IPS DF 6.9 (cell line): ENCODE measurements at places on chromosomes 7 and 10.

DNA sequence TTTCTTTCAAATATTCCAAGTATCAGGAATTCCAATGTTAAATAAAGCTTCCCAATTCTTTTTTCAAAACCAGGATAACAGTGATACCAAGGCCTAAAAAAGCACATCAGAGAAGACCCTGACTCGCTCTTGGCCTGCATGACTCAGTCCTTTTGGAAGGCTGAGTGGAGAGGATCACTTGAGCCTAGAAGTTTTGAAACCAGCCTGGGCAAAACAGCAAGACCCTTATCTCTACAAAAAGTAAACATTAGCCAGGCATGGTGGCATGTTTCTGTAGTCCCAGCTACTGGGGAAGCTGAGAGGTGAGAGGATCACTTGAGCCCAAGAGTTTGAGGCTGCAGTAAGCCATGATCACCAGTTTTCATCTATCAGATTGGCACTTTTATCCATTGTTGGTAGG is 18.7 kb downstream of the NFE2L3 start:
- peaks cover 7% of the 10 kb centered on the region for H3K4me1 ChIP-seq
- no peak overlapping the region for H3K27ac ChIP-seq
- DNase-seq, result no peak
- no peaks in the 10 kb centered on the region for H3K36me3 ChIP-seq
- H3K27me3 ChIP-seq, result no peaks in the 10 kb centered on the region
- no peak overlapping the region for H3K4me3 ChIP-seq

DNA sequence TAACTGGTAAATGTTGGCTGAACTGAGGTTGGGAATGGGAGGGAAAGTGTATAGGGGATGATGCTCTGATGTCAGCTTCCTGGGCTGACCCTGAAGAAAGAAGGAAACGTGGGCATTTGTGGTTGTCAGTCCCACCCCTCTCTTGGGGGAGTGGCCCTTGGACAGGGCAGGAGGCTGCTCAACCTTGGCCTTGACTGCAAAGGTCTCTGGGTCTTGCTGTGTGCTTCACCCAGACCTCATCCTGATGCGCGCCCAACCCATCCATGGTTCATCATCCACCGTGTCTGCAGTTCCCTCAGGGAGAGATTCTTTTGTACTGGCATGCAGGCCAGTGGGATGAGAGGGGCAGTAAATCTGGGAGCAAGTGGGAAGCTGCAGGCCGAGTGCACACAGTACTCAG is 4.7 kb upstream of the ZYX start:
- H3K4me3 ChIP-seq, result no peak overlapping the region
- no peak overlapping the region for H3K27ac ChIP-seq
- H3K36me3 ChIP-seq, result no peaks in the 10 kb centered on the region
- no peak for DNase-seq

DNA sequence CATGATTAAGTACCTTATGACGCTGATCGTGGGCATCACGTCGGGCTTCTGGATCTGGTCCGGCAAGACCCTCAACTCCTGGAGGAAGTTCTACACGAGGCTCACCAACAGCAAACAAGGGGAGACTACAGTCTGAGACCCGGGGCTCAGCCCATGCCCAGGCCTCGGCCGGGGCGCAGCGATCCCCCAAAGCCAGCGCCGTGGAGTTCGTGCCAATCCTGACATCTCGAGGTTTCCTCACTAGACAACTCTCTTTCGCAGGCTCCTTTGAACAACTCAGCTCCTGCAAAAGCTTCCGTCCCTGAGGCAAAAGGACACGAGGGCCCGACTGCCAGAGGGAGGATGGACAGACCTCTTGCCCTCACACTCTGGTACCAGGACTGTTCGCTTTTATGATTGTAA is 2.5 kb downstream of the FZD1 start:
- peaks cover 12% of the 10 kb centered on the region for H3K4me1 ChIP-seq
- DNase-seq, result no peak
- no peaks in the 10 kb centered on the region for H3K36me3 ChIP-seq
- H3K27ac ChIP-seq, result no peak overlapping the region
- no peak overlapping the region for H3K4me3 ChIP-seq

GRCh38 chr10:75924309-75924902 is 493.0 kb downstream of the LRMDA start:
- H3K27ac ChIP-seq, result no peak overlapping the region
- no peak overlapping the region for H3K4me3 ChIP-seq
- H3K27me3 ChIP-seq, result no peaks in the 10 kb centered on the region
- H3K4me1 ChIP-seq, result no peaks in the 10 kb centered on the region
- no peak for DNase-seq

GRCh38 chr10:55746002-55746401 is 615.1 kb downstream of the ZWINT start:
- no peak for DNase-seq
- H3K4me3 ChIP-seq, result no peak overlapping the region
- H3K27me3 ChIP-seq, result no peaks in the 10 kb centered on the region
- no peaks in the 10 kb centered on the region for H3K36me3 ChIP-seq
- no peaks in the 10 kb centered on the region for H3K4me1 ChIP-seq
- H3K27ac ChIP-seq, result no peak overlapping the region

- no peak for DNase-seq
- no peaks in the 10 kb centered on the region for H3K27me3 ChIP-seq
- no peak overlapping the region for H3K27ac ChIP-seq
- H3K4me1 ChIP-seq, result peaks cover 4% of the 10 kb centered on the region; the same call in 1 of the 2 replicates
- no peaks in the 10 kb centered on the region for H3K36me3 ChIP-seq
- no peak overlapping the region for H3K4me3 ChIP-seq
These were observed 103.8 kb downstream of the SORBS1 start for GRCh38 chr10:95457319-95457886.

DNA sequence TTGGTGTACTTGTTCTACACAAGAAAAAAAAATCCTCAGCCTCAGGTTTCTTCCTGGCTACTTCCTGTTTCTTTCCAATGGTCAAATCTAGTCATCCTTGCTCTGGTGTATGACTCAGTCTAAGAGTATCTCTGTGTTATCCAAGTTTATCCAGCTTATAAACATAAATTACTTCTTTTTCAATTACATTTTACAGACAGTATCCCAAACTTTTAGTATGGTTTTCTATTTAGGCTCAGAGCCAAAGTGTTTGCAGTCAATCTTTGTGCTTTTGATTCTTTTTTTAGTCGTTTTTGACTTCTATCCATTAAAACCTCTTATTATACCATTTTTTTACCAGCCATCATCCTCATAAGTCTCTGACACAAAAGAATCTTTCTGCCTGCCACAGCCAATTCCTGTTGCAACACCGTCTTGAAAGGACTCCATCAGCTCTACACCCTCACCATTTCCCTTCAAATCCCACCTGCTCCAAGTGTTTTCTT is 294.6 kb downstream of the PTEN start:
- no peak overlapping the region for H3K27ac ChIP-seq
- DNase-seq, result no peak
- H3K4me3 ChIP-seq, result no peak overlapping the region
- H3K27me3 ChIP-seq, result no peaks in the 10 kb centered on the region
- no peaks in the 10 kb centered on the region for H3K4me1 ChIP-seq
- no peaks in the 10 kb centered on the region for H3K36me3 ChIP-seq
